ENCODE measurements at places on chromosomes 5 and 9. TPM values are rescaled to one million over a fixed set of nuclear protein-coding genes. Genes with fewer than 3 reads are reported as not detected.

TEX48 gene
- total RNA-seq = not detected

AFF4 gene
- 93.8 TPM for total RNA-seq

SLC1A3 gene
- total RNA-seq = 14.0 TPM

ELP1 gene
- 36.6 TPM for total RNA-seq

ACTBL2 gene
- 0.07 TPM for total RNA-seq

CAMK4 gene
- total RNA-seq = 13.1 TPM

CCL28 gene
- total RNA-seq = 0.60 TPM

GRCh38 chr9:88991066-88992034 is at the start of gene S1PR3:
Gene S1PR3 (plus strand): TSS chr9:88991468. CDS start chr9:89001201, 9,733 bp downstream.
- ATAC-seq = peak; percentile 79

- peak; percentile 45 for ATAC-seq
These were observed at the start of gene HMCN2 for GRCh38 chr9:130265431-130266235. Gene HMCN2 (plus strand): TSS chr9:130265760. CDS start chr9:130265879, 119 bp downstream.

DNA sequence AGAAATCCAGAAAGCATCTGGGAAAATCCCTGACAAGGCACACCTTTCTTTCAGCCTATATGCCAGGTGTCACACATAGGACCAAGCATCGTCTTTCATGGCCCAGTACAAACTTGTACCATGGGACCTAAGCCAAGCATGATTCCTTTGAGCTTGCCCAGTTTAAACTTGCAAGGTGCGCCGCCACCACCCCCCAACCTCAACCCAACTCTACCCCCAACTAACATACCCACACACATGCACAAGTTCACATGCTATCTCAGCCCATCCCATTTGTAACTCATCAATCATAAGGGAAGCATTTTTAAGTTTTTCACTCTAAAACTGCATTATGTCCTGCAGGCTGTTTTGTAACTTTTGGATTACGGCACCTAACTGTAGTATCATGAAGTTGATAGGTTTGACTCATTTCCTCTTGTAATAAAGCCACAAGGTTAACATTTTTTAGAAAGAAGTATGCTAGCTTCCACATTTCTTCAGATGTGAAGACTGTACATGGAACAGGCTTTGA is 145.9 kb upstream of the FST start:
- no peak for ATAC-seq

- ATAC-seq = no peak
These were observed 238.4 kb downstream of the NR2F1-AS1 start for GRCh38 chr5:93342563-93343061.

DNA sequence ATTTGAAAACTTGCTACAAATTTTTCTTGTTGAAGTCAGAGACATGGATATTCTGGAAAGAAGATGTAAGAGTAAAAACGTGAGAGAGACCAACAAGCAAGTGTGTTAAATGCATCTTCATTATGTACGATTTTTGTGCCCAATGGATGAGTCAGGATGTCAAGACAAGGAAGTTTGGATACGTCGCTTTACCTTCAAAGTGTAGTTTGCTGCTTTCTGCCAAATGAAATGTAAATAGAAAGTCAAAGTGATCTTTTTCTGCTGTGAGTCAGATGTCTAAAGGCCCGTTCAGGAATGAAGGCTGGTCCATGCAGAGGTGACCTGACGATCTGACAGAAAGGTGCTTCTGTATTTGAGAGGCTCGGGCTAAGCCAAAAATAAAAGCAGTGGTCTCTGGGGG is 273.1 kb upstream of the PIK3R1 start:
- no peak for ATAC-seq

DNA sequence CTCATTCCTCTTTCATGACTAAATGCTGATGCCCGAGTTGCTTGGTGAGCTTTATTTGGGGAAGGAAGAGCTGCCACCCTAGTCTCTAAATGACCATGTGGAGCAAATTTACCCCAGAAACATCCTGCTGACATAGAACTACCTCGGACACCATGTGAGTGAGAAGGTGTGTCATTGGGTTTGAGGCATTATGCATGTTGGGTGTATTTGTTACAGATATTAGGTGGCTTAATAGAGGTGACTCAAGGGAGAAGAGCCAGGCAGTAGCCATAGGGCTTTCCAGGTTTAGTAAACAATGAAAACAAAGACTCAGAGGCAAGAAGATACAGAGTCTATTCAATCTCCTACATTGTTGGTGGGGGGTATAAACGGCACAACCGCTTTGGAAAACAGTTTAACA is 581.5 kb downstream of the CCDC171 start:
- ATAC-seq = no peak

DNA sequence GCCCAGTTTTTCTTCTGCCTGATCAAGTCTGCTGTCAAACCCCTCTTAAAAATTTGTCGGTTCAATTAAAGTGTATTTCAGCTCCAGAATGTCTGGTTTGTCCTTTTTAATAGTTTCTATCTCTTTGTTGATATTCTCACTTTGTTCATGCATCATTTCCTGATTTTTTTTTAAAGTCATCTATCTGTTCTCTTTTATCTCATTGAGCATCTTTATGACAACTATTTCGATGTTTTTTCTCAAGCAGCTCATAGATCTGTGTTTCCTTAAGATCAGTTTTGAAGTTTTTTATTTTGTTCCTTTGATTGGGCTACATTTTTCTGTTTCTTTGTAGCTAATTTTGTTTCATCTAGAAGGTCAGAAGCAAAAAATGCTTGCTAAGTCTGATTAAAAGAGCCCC is 53.7 kb downstream of the FGD3 start:
- ATAC-seq = no peak

DNA sequence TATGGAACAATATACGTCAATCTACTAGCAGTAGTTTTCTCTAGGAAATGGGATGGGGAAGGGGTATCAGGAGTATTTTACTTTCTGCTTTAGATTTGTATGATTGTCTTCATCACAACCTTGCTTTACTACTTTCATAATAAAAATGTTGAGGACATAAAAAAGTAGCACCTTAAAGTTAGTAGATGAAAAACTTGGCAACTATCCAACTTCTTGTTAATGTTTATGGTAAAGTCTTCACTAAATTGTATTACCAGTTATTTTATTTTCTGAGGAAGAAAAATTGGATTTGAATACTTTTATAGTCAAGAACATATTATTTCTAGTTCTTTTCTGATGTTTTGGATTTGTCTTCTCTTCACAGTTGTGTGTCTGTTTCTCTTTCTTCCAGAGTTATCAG is 372.1 kb downstream of the ARRDC3 start:
- no peak for ATAC-seq

DNA sequence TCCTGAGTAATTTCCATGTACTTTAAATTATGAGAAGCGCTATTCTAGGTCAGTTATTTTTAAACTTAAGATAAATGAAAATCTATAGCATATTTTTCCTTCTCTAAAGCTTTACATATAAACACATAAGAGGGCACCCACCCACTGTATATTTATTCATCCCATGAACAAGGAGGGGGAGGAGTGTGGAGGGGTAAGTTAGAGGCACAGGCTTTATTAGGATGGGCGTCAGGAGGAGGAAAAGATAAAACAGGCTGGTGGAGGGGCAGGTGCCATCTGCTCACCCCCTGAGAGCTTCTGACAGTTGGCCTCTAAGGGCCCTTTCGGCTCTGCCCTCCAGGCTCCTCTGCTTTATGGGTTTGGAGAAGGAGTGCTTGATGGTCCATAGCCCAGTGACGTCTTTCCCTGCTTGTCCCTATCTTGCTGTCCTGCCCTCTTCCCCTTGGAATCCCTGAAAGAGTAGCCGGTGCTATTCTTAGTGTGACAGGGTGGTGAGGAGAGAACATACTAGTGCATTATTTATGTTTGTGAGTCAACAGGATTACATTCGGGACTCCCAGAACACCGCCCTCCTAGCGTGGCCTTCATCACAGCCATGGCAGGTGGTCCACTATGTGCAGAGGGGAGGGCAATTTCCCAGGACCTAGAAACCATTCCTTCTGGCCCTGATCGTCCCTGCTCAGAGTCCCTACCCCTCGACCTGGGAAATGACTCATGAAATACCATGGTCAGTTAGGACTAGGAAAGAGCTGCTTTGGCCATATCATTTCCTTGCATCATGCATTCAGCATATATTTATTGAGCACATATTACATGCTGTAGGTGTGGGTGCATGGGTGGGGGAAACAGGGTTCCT is 7.9 kb upstream of the SYNPO start:
- ATAC-seq = peak; percentile 33

GRCh38 chr9:78900500-78900899 is 603.6 kb downstream of the PSAT1 start:
- no peak for ATAC-seq

DNA sequence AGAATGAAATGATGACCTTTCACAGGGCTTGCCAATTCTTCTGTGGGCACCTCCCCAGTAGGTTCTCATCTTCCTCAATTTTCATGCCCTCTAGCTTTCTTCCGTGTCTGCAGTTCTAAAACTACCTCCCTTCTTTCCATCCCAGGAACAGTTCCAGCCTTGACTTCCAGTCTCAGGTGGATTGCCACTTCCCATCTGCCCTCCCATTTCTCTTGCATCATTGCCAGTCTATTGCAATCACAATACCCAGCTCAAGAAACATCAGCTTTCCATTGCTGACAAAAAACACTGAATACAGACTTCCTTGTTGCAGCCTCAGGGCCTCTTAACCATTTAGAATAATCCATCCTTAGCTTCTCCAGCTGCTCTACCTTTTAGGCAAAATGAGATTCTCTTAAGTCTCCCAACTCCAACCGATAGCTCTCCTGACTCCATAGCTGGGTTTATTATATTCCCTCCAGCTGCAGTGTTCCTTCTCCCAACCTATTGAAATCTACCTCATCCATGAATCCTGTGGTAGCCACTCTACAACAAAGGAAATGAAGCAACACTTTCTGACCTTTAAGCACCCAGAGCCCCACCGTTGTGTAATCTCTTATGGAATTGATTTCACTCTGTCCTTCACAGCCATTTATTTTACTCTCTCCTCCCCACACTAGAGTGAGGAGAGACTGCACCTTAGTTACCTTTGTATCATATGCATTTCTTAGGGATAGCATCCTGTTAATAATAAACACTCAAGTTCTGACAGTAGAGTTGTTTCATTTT is 75.6 kb upstream of the PCA3 start:
- no peak for ATAC-seq

GRCh38 chr5:171533153-171533552 is 113.7 kb downstream of the FGF18 start:
- no peak for ATAC-seq

DNA sequence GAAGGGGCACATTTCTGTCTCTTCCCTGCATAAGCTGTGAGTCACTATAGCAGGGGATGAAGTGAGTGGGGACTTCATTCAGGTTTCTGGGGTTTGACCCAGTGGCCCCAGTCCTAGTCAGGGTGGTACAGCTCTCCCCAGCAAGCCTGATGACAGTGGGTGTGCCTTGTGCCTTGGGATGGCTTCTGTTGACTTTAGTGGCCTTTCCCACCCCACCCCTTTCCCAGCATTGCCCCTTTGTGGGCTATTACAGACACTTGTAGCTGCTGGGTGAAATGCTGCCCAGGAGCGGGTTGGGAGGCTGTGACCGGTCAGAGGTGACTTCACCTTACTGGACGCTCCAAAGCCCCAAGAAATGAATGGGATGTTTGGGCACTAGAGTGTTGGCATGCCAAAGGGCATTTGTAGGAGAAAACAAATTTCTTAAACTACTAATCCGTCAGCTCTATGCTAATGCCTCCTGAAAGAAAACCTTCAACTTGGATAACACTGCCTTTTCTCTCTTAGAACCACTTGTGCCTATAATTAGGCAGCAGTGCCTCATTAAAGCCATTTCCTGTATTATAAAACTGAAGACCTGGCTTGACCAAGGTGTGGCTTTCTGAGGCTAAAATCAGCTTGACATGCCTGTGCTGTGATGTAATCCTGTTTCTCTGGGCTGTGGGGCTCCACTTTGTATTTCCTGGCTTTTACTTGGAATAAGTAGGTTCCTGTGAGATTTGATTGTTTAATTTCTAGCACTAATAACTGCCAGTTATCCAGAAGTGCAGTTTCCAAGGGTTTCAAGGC is 119.0 kb upstream of the SLC25A48 start:
- ATAC-seq = no peak

DNA sequence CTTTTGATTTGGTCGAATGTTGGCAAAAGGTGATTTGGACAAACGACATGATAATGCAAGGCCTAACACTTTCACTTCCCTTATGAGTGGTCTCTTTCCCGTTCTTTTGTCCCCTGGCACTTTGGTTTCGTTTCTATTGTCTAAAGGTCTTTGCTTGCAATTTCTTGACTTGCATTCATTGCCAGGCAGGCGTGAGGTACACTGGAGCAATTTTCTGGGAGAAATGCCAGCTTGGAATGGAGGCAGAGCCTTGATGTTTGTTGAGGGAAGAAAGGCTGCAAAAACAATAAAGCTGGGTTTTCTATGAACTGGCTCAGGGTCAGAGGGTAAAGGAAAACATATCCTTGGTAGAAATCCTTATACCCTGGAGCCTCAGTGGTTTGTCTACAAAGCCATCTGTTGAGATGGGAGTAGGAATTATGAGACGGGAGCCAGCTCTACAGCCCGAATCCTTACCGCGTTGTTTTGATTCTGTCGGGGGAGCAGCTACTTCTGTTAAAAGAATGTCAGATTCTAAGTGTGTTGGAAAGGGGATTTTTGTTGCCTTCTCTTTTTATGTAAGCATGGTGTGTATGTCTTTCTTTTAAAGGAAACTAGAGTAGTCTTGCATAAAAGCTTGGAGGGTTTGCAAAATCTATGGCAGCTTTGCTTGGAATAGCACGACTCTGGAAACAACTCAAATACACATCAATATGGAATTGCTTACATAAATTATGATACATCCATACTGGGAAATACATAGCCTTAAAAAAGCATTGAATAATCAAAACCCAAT is 158.9 kb downstream of the RMI1 start:
- ATAC-seq = no peak

GRCh38 chr9:74958587-74958986 is 5.9 kb upstream of the C9orf40 start:
- ATAC-seq = no peak

DNA sequence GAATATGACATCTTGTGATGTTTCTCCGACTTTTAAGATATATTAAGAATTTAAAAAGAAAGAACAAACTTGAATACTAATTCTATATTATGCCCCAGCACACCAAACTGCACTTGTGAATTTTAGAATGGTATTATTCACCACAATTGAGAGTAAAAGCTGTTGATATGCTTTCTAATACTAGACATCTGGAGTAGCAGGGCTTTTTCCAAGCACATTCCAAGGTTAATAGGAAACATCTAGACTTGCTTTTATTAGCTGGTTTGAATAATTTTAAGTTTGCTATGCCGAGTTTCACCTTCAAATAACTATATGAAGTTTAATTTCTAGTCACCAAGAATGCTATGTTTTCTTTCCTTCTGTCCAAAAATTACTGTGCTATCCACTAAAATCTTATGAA is 13.5 kb downstream of the NREP start:
- ATAC-seq = no peak

DNA sequence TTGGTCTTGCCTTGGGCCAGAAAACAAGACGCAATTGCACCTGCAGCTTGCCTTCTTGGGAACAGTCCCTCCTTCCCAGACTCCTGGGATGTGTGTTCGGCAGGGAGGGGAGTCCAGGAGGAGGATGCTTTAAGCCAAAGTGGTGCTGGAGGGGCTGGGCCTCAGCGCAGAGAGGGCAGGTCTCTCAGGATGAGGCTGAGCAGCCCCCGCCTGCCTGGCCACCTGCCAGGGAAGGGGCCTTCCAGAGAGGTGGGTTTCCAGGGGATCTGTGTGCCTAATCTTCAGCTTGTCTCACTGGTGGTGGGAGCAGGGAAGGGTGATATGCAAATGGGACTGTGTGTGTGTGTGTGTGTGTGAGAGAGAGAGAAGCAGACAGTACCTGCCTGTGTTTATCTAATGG is 105.2 kb downstream of the ENTREP1 start:
- no peak for ATAC-seq

- ATAC-seq = no peak
These were observed 165.4 kb upstream of the LHFPL2 start for GRCh38 chr5:78813906-78814530.
